ENCODE measurements at places on chromosomes 6 and 20.

DNA sequence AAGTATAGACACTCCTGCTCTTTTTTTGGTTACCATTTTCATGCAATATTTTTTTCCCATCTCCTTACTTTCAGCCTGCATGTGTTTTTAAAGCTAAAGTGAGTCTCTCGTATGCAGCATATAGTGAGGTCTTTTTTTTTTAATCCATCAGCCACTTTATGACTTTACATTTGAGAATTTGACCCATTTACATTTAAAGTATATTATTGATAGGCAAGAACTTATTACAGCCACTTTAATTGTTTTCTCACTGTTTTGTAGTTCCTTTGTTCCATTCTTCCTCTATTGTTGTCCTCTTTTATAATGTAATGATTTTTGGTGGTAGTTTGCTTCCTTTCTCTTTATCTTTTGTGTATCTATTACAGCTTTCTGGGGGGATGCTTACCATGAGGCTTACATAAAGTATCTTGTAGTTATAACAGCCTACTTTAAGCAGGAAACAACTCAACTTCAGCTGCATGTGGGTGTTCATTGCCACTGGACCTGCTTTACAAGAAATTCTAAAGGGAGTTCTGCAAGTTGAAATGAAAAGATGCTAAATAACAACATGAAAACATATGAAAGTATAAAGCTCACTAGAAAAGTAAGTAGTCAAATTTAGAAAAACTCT, 71.8 kb downstream of the TNFAIP3 start:
- DNase-seq: no peak

DNA sequence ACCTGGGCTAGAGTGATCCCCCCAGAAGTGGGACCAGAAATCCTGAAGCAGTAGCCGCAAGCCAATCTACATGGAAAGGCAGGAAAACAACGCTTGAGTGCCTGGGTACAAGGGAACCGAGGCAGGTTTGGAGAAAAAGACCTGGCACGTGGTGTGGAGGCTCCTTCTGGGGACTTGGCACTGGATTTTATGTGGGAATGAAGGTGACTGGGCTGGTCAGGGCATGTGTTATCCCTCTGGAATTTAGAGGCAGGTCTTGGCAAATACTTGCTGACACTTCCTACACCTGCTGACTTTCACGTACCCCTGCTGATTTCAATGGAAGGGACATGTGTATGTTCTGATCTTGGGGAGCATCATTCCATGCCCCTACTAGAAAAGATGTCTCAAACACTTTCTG, 25.0 kb upstream of the FAM217A start:
- no peak for DNase-seq

GRCh38 chr6:161003336-161003735, 11.8 kb downstream of the MAP3K4 start:
- DNase-seq: no peak

DNA sequence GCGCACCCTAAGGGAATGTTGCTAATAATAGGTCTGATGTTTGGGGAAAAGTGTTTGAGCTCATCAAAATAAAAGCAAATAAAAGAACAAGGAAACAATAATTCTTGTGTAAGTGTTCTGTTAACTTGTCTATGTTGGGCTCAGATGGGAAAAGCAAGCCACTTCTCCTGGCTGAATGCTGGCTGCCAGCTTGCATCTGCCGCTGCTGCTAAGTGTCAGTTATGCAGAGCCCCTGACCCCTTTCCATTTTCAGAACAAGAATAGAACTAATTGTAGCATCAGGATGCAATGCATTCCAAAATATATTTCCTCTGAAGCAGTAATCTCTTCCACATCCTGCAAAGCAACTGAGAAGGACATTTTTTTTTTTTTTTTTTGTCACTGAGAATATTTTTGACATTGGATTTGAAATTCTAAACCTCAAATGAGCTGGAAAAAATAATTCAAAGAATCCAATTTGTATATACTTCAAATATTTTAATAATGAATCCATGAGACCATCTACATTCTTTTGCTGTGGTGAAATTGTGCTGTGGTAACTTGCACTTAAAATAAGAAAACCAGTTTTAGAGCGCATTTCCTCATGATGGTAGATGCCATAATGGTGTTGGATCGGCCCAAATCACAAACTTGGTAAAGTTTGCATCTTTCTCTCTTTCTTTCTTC, 43.9 kb upstream of the DEK start:
- no peak for DNase-seq

- no peak for DNase-seq
Observed at GRCh38 chr6:99073223-99073622, 125.5 kb upstream of the FBXL4 start.

DNA sequence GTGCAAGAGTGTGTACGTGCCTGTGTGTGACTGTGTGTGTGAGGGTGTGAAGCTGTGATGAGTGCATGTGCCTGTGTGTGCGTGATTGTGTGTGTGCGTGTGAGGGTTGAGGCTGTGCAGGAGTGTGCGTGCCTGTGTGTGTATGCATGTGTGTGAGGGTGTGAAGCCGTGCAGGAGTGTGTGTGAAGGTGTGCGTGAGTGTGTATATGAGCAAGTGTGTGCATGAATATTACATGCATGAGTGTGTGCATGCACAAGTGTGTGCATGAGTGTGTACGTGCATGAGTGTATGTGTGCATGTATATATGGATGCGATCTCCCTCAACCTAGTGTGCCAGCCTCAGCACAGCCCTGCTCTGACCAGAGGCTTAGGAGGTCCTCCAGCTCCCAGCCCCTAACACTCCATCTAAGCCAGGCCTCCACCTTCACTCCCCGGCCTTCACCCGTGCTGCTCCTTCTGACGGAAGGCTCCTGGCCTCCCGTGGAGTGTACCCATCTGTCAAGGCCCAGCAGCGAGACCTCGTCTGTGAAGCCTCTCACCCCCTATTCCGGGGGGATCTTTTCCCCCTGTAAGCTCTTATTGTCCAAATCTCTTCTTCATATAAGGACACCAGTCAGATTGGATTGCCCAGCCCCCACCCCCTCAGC, 19.9 kb upstream of the PHACTR3 start:
- no peak for DNase-seq

- no peak for DNase-seq
Observed at GRCh38 chr6:82160255-82160990, 87.1 kb downstream of the IBTK start.

DNA sequence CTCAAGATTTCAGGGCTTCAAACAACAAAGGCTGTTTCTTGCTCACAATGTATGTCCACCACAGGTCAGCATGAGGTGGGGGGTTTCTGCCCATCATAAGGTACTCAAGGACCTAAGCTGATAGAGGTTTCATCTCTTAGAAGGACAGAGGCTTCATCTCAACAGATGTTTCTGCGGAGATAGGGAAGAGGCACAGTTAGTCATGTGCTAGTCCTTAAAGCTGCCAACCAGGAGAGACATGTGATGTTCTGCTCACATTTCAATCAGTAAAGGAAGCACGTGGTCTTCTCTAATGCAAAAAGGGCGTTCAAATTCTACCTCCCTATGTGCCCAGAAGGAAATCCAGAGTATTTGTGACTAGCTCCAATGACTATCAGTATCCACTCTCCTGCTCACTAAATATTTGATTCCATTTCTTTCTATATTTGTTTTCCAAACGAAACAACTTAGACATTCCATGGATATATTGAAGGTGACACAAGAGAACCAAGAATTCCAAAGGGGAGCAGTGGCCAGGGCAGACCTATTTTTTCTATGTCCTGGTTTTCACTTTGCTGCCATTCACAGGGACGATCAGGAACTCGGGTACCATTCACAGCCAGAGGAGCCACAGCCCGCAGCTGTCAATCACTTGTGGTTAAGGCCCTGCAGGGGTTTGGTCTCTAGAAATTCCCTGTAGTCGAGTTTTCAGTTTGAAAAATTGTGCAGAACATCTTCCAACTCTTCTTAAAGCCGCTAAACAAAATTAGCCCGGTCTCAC, 173.2 kb upstream of the FOXA2 start:
- no peak for DNase-seq
